ENCODE measurements at places on chromosomes 13 and 19.

DNA sequence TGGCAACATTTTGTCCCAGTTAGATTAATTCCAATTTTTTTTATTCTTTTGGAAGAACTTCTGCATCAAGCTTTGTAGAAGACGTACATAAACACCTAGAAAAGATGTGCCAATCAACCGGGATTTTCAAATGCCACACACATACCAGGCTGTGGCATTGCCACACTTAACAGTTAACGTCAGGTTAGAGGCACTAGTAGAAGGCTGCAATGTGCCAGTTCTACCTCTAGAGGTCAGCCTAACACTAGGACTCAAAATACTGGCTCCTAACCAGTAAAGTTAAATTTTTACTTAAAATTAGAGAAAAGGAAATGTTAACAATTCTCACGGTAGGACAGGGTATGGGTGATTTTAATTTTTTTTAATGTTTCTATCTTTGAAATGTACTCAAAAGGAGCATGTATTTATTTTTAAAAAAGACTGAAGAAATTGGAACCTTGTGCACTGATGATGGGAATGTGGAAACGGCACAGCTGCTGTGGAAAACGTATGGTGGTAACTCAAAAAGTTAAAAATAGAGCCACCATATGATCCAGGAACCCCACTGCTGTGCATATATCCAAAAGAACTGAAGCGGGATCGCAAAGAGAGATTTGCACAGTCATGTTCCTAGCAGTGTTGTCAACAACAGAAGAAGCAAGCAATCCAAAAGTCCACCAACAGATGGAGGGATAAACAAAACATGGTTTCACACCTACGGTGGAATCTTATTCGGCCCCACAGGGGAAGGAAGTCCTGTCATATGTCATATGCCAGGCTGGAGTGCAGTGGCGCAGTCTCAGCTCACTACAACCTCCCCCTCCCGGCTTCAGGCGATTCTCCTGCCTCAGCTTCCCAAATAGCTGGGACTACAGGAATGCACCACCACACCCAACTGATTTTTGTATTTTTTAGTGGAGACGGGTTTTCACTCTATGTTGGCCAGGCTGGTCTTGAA, 30.3 kb downstream of the CRYL1 start:
- peak; percentile 60 for DNase-seq

DNA sequence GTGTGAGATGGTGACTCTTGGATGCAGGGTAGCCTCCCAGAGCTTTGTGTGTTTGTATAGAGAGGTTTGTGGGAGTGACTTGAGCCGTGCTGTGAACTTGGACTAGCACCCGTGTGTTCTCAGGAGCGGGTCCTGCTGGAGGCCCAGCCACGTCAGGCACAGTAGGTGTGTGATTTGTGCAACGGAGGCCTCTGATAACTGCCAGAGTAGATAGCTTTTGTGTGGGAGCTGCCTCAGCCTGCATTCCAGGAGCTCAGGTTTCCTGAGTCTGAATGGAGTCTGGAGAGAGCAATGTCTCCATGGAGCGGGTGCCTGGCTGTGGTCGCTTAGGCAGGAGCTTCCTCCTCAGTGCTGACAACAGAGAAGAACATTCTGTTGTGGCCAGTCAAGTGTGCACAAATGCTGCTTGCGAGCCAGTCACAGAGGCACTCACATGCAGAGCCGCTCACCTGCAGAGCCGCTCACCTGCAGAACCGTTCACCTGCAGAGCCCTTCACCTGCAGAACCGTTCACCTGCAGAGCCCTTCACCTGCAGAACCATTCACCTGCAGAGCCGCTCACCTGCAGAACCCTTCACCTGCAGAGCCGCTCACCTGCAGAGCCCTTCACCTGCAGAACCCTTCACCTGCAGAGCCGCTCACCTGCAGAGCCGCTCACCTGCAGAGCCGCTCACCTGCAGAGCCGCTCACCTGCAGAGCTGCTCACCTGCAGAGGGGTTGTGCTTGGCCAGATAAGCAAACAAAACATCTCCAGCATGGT, 32.6 kb downstream of the TFDP1 start:
- peak; percentile 15 for DNase-seq

DNA sequence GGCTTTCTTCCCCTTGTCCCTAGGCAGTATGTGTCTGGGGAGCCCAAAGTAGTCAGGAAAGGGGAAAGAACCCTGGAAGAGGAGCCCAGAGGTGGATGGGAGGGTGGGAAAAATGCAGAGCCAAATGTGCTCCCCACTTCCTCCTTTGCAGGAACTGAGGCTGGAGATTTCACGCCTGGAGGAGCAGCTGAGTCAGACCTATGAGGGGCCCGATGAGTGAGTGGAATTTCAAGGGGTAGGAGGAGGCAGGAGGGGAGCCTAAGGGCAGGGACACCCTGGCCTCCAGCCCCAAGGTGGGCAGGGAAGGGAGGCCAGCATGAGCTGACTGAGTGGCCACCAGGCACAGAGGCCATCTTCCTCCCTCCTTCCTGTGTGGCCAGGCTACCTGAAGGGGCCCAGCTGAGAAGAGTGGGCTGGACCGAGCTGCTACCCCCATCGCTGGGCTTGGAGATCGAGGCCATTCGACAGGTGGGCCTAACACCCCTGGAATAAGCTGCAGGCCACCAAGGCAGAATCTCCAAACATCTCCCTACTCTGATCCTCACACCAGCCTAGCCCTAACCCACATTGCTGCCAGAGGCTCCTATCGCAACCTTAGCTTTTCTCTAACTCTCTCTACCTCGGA, 14.3 kb downstream of the PTH2 start:
- peak; percentile 20 for DNase-seq

DNA sequence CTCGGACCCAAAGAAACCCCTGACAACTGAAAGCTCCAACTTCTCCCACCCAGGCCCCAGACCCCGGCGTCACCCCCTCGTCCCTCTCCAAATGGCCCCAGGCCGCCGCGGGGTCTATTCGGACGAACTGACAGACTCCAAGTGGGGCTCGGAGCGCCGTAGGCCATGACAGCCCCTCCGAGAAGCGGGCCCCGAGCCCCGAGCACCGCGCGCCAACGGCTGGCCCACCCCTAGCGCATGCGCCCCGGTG, 360 bp downstream of the DDX39A start:
- DNase-seq = no peak

- no peak for DNase-seq
These were observed 6.4 kb upstream of the ELF1 start for GRCh38 chr13:41025518-41025917.

GRCh38 chr19:13160557-13160956, 10.3 kb downstream of the IER2 start:
- DNase-seq = peak; percentile 30

GRCh38 chr13:108428691-108429090, 159.2 kb downstream of the TNFSF13B start:
- DNase-seq = no peak

GRCh38 chr13:37618554-37618953, 20.0 kb upstream of the POSTN start:
- peak; percentile 87 for DNase-seq

GRCh38 chr19:14055396-14055795, 6.5 kb downstream of the PALM3 start:
- DNase-seq = no peak

GRCh38 chr19:30293051-30293785, 79.0 kb upstream of the ZNF536 start:
- DNase-seq = no peak

GRCh38 chr13:78659450-78659730, 435 bp upstream of the OBI1 start:
- DNase-seq = no peak

DNA sequence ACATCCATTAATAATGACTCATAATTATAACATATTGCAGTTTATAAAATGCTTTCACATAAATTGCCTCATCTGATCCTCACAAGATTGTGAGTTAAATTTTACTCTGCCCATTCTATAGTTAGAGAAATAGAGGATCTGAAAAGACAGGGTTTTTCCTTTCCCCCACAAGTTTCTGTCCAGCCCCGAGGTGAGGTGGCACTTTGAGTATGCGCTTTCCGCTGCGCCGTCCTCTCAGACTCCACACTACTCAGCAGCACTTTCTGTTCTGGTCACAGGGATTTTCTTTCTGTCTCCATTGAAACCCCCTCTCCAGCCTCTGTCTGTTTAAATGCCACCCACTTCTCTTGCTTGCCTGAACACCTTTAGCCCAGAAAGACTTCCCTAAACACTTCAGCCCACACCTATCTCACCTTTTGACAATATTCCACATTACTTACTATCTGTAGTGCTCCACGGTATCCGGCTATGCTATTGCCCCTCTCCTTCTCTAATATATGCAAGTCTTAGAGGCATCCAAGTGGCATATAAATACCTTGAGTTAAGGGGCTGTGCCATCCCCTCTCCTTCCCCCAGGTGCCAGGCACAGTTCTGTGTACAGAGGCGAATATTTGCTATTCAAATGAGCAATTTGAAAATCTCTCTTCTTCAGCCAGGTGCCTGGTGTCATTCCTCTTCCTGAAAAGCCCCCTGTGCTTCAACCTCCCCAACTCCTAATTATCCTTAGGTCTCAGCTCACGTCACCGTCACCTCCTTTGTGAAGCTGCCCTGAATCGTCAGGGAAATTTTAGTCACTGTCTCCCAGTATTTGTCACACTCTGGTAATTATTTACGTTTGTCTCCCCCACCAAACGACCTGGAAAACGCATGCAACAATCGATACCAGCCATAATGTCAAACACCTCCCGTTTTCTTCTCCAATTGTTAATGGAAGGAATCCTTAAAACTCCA, 268.7 kb downstream of the NHLRC3 start:
- no peak for DNase-seq

DNA sequence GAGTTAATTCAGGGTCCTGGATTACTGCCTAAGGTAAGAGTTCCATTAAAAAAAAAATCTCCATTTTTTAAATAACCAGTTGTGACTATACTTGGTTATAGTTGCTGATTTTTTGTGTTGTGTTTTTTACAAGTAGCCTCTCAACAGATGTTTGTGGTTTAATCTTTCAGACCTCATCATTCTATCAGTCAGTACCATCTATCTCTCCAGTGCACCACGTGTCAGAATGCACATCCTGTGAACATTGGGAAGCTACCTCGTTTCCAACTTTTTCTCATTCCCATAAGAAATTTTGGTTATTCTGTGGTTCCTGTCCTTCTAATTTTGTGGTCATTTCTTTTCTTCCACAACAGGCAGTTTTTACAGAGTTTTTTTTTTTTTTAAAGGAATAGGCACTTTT, 39.2 kb downstream of the WDFY2 start:
- DNase-seq = peak; percentile 75

GRCh38 chr19:18840288-18841267, 8.8 kb downstream of the UPF1 start:
- DNase-seq = no peak

DNA sequence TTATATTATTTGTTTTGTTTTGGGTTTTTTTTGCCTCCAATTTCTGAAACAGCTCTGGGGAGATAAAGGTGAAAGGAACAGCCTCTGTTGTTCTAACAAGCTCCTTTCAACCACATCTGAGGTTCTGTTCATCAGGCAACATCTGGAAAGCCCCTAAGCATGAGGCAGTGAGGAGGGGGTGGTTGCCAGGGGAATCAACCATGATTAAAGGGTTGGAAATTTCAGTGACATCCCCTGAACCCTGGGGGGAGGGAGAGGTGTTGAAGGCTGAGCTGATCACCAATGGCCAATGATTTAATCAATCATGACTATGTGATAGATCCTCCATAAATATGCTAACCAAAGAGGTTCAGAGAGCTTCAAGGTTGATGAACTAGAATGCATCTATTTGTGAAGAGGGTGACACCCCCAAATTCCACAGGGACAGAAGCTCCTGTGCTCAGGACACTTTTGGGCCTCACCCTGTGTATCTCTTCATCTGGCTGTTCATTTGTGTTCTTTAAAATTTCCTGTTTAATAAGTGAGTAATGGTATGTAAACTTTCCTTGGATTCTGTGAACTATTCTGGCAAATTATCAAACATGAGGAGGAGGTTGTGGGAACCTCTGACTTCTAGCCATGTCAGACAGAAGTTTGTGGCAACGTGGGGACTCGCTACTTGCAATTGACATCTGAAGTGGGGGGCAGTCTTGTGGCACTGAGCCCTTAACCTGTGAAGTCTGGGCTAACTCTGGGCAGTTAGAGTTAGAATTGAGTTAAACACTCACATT, 221.3 kb downstream of the NHLRC3 start:
- DNase-seq = peak; percentile 16

DNA sequence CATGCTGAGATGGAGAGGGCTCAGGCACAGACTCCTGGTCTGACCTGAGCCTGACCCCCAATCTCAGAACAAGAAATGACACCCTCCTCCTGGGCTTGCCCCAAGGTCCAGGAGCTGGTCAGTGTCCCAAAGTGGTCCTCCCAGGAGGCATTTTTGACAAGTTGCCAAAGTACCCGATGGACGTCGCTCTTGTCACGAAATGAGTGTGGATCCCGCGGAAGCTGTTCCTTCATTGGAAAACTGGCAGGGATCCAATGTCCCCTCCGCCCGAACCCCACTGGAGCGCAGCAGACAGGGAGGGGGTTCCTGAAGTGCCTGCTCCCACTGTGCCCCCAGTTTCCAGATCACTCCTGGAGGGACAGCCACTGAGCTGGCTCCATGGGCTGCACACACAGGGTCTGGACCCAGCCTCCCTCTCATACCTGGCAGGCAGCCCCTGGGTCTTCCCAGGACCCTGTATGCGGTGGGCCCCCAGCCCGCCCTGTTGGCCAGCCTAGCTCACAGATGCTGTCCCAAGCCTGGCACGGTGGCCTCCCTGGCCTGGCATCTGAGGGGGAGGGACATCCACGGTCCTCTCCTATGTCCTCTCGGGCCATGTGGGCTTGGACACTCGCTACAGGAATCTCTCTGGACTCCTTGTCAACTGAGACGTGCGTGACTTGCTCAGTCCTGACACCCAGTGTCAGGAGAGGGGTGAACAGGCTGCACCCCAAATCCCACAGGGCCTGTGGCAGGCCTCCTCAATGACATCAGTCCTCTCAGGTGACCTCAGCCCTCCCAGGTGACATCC, 12.8 kb upstream of the ZNF14 start:
- no peak for DNase-seq

- DNase-seq = no peak
These were observed 175.0 kb downstream of the URI1 start for GRCh38 chr19:30116984-30117555.

- no peak for DNase-seq
These were observed 29.7 kb upstream of the ENOX1 start for GRCh38 chr13:43816401-43816889.

DNA sequence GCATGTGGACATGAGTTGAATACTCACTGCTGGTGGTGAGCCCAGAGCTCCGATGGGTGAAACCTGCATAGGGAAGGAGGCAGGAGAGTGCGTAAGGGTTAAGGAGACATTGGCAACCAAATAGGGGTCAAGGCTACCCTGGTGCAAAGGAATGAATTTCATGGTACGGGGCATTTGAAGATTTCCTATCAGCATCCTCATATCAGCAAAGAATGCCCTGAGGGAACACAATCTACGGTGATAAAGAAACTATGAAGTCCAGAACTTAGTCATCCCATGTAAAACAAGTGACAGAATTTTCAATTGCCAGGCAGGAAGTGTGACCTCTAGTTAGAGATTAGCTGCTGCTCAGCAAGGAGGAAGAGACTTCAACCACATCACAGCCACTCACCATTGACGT, 64.9 kb downstream of the MBD3L1 start:
- no peak for DNase-seq

All from fibroblast of skin of right biceps (primary cell).